ENCODE measurements at places on chromosomes 5 and 9.

- no peak for DNase-seq
These were observed 188.8 kb downstream of the COMMD10 start for GRCh38 chr5:116273448-116274242.

- peak; percentile 48 for DNase-seq
These were observed 87.6 kb upstream of the RPS23 start for GRCh38 chr5:82365744-82366228.

- no peak for DNase-seq
These were observed 12.8 kb downstream of the SCAMP1 start for GRCh38 chr5:78373231-78373630.

GRCh38 chr9:130843049-130843908 is 8.2 kb downstream of the ABL1 start:
- DNase-seq = no peak

DNA sequence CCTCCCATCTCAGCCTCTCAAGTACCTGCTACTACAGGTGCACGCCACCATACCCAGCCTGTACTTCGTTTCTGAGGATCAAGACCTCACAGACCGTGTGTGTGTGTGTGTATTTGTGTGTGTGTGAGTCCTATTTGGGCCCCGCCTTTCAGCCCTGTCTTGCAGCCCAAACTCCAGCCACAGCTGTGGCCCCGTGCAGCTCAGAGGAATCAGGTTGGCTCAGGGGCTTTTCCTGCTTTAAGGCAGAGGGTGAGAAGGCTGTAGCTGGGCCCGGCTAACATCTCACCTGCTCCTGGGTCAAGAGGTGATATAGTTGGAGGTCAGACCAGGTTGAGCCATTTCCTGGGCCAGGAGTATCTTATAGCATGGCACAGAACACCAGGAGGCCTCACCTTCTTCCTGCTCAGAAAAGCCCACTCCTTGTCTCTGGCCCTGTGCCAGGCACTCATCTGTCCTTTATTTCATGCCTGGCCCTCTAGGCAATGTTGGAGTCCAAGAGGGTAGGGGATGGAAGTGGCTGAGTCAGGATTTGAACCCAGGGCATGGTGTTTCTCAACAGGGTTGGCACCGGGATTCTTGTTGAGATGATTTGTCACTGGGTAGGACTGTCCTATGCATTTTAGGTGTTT is 1.6 kb upstream of the PHYKPL start:
- DNase-seq = no peak

DNA sequence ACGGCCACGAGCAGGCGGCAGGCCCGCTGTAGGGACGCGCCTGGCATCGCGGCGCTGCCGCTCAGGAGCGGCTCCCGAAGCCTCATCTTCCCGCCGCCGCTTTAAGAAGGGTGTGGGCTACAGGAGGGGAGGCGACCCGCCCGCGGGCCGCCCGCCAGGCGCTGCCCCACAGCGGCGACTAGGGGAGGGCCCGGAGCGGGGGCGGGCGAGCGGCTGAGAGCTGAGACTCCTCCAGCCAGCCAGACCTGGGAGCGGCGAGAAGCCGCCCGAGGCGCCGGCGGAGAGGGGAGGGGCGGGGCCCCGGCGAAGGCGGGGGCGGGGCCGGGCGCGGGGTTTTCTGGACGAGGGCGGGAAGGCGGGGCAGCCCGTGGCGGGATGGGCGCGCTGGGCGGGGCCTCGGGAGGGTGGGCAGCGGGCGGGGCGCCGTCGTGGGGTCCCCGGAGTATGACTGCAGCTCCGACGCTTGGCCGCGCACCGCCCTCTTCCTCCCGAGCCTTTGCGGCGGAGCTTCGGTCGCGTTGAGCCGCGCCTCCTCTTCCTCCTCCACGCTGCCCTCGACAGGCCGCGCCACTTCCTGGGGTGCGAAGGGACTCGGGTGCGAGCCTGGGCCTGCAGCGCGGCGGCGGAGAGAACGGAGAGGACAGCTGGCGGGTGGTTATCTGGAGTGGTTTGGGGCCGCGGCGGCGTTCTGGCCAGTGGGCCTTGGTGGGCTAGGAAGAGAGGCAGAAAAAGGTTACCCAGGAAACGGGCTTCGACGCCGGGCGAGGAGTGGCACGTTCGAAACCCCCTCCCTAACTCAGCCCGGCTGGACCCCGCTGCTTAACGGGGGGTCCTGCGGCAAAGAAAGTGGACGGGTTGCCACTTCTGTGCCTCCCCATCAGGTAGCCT is at the start of gene B4GALT1:
Gene B4GALT1 (minus strand): TSS at position 253 of the 888 bp plus-strand sequence. CDS start 167 bp downstream, at position 86.
- DNase-seq = peak; percentile 97

DNA sequence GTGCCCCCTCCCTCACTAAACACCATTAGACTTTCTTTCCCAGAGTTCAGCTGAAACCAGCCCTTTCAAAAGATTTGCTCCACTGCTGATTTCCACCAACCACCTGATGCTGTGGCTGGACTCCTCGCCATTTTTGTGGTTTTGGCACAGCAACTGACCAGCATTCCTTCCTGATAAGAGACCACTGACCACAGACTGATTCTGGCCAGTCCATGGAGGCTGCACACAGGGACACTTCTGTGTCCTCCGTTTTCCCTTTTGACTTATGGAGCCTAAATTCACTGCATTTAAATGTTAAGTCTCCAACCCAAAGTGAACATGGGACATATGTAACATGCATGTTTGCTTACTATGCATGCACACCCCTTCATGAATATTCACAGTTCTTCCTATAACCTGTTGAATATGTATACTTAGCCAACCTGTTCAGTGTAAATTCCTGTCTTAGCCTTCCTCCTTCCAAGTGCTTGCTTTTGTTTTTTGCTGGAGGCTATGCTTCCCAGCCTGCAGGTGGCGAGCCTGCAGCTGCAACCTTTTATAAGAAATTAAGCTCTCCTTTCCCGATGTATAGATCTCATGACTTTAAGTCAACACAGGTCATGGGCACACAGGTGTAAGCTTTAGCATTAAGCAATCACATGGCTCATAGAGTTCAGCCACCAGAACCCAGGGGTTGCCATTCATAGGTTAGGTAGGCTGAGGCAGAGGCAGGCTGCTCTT is 78.7 kb downstream of the ACTL7B start:
- no peak for DNase-seq

DNA sequence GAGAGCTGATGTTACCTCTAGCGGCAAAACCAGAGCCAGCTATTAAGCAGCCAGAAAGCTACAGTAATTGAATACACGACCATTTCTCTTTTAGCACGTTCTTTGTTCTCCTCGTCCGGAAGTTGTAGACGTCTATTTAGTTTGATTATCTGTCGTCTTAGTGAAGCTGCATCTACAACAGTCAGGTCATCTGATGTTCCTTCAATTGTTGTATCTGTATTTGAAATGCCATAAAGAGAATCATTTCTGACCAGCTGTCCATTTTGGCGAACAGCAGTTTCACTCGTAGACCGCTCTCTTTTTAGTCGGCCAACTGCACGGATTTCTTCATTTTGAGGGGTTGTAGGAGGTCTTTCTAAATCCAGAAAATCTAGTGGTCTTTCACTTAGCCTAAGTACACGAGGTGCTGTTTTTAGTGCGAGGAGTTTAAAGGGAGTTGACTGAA is 12.6 kb downstream of the PDE6A start:
- no peak for DNase-seq

DNA sequence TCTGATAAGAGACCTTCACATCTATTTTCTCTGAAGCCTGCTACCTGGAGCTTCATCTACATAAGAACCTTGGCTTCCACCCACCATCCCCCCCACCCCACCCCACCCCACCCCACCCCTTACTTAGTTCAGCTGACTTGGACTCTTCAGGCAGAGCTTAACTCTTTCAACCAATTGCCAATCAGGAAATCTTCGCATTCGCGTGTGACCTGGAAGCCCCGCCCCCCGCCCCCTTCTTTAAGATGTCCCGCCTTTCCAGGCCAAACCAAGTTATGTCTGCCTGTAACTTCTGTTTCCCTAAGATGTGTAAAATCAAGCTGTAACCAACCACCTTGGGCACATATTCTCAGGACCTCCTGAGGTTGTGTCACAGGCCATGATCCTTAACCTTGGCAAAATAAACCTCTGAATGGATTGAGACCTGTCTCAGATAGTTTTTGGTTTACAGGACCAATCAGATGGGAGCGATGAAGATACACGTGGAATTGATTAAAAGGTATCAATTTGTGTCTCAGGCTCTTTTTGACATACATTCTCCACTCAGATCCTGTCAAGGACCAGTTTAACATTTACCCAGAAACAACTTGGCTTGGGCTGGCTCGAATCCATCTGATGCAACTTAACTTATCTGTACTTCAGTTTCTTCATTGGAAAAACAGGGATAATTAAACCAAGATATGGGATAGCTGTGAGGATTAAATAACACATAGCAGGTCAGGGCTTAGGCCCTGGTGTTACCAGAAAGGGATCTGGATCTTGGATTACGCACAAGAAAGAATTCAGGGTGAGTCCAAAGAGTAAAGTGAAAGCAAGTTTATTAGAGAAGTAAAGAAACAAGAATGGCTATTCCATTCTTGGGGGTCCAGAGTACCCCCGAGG is 43.6 kb downstream of the GALNT12 start:
- DNase-seq = no peak

DNA sequence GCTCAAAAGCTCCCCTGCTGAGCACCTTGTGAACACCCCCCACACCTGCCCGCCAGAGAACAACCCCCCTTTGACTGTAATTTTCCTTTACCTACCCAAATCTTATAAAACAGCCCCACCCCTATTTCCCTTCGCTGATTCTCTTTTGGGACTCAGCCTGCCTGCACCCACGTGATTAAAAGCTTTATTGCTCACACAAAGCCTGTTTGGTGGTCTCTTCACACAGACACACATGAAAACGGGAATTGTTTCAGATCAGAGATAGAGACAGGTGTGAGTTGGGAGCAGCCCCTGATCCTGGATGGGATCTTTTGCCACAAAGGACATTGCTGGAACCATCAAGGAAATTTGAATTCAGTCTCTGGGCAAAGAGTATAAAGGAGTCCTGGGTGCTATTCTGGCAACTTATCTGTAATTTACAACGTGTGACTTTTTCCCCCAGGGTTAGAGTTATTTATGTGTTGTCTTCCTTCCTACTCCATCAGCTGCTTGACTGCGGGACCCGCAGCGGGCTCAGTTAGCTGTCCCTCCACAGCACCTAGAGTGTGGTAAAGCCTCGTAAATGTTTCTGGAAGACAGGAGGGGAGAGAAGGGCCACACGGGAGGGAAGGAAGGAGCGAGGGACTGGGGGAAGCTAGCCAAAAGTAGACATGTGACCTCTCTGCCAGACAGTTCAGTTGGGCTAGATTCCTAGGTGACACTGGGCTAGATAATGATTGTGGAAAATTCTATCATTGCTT is 437.0 kb downstream of the ZNF608 start:
- no peak for DNase-seq

DNA sequence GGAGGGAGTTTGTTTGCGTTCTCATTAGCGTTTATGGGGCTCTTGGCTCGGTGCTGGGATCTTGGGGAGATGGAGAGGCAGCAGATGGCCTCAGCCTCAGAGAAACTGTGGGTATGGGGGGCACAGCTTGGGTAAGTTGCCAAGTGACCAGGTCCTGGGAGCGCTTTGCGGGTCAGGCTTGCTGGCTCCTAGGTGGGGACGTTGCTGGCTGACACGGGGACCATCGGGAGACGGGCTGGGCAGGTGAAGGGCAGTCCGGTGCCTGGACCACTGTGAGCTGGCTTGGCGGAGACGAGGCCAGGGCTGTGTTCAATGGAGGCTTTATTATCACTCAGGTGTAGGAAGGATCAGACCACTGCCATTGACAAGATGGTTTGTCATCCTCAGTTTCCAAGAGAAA is 30.0 kb downstream of the FGD3 start:
- no peak for DNase-seq

GRCh38 chr9:83707518-83707767 is 315 bp downstream of the UBQLN1 start:
- DNase-seq = no peak

GRCh38 chr5:35436400-35437057 is 181.1 kb upstream of the SPEF2 start:
- DNase-seq = no peak

GRCh38 chr9:23537192-23538066 is 288.6 kb downstream of the ELAVL2 start:
- DNase-seq = no peak

DNA sequence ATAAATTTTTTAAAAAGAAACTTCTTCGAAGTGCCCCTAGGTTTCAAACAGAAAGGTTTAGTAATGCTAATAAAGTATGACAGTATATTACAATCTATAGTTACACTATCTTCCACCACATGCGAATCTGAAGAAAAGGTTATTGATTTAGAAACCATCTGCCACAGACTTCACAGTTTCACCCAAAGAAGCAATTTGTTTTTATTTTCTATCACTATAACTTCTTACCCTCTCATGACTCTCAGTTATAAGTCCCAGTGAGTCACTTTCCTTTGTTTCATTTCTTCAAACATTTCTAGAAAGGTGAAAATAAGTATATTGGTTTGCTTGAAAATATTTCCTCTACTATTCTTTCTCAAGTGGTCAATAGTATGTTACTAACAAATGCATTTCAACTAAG is 93.6 kb downstream of the MCTP1 start:
- no peak for DNase-seq

- no peak for DNase-seq
These were observed 312.2 kb downstream of the SEMA5A start for GRCh38 chr5:9233712-9234111.

GRCh38 chr9:83472764-83473163 is 65.4 kb downstream of the FRMD3 start:
- DNase-seq = no peak

- DNase-seq = no peak
These were observed 400.7 kb downstream of the KIAA0825 start for GRCh38 chr5:94217745-94218144.

DNA sequence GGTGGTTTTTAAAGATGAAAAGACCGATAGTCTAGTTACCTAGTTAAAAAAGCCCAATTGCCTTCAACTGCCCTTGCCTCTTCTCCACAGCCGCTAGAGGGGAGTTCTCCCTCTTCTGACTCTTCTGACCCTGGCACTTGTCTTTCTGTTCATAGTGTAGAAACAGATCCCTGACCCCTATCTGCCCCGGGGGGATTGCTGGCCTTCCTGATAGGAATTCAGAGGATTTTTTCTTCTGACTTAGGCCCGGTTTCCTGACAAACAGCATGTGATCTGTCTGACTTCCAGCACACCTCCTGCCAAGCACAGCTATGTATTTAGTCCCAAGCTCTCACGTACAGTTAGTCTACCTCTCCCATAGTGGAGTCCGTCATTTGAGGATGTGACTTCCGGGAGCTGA is 5.0 kb upstream of the TMEM268 start:
- no peak for DNase-seq

- no peak for DNase-seq
These were observed 45.3 kb downstream of the SYK start for GRCh38 chr9:90846770-90847419.
